ENCODE measurements at places on chromosomes 4 and X.

- no peak for DNase-seq
Measured at GRCh38 chrX:151505796-151506195, 57.7 kb upstream of the PASD1 start.

GRCh38 chrX:137574784-137575293 is 8.9 kb downstream of the ZIC3 start:
- DNase-seq: no peak

GRCh38 chr4:100391086-100391485 is 126.7 kb downstream of the EMCN start:
- DNase-seq: no peak

GRCh38 chr4:156401371-156401770 is 447.7 kb upstream of the CTSO start:
- no peak for DNase-seq

- DNase-seq: no peak
Measured at GRCh38 chrX:37330642-37331041, 18.5 kb upstream of the PRRG1 start.

DNA sequence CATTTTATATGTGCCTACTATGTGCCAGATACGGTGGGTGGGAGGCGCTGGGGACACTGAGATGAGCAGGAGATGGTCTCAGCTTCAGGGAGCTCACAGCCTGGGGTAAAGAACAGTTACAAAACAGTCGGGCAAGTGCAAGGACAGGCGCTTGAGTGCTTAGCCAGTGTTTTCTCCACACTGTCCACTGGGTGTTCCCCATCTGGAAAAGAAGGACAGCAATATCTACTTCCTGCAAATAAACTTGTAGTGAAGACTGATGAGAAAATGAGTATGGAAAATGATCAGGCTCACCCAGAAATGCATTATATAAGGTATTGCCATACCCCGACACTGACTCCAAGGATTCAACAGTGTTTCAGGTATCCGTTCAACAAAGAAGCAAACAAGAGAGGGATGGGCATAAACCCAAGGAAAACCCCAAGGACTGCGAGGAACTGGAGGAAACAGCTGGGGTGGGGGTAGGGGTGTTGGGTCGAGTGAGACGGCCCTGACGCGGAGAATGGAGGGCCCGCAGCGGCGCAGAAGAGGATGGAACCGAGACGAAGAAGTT is 835 bp downstream of the TMEM185A start:
- no peak for DNase-seq

- no peak for DNase-seq
Measured at GRCh38 chrX:133921764-133922389, 63.5 kb downstream of the GPC3 start.

DNA sequence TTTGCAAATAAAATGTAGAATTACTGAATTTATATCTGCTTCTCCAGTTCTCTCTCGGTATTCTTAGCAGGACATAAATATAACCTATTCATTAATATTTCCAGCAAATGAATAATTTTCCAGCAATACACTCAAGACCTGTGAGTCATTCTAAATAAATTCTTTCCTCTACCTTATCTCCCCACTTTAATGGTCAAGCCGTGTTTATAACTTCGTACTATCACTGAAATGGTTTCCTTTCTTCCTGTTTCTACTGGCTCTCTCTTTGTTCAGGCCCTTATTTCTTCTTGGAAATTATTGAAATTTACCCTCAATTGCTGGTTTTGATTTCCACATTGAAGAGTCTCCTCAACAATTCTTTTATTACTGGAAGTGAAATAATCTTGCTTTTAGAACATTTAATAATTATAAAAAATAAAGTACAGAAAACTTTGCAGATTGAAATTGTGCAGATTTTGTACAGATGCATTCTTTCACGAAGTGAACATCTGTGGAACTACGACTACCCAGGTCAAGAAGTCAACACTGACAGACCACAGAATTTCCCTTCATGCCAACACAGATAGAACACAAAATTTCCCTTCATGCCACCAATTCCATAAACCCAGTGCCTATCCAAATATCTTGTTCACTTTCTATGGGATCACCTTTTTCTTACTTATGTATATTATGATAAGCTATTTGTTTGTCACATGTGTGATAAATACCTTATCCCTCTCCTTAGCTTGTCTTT is 205.7 kb downstream of the FAT4 start:
- DNase-seq: no peak

DNA sequence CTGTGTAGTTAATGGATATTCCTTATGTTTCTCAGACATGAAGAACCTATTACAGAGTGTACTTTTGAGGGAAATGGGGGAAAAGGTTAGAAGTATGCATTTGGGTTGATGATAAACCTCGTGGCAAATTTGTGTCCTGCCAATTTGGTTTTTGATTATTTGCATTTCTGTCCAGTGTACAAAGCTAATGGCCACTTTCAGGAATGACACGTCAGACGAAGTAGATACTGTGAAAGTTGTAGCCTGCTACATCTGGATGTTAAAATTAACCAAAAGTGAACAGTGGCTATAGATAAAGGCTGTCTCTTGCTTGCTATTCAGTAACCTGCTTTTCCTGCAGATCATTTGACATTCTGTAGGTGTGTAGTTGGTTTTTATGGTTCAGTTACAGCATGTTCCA is 1.0 kb downstream of the PRDX4 start:
- DNase-seq: no peak

GRCh38 chr4:152696764-152697261 is 17.0 kb upstream of the TMEM154 start:
- peak; percentile 12 for DNase-seq

- DNase-seq: no peak
Measured at GRCh38 chrX:118448273-118448783, 47.3 kb upstream of the DOCK11 start.

DNA sequence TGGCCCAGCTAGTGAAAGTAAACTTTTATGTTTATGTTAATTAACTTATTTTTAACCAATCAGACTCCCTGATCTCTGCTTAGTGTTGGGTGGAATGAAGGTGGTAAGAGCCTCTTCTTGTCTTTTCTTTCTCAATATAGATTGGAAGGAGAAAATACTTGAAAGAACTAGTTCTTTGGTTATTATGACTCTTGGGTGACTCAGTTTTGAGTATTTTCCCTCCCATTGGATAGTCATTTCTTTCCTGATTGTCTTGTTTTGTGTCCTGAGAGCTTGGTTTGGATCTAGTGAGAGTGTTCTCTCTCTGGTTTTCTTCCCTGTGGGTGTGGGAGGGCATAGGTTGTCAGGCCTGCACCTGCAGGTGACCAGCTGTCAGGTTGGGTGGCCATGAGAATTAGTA is 172.0 kb upstream of the GLRA2 start:
- DNase-seq: no peak

GRCh38 chr4:20995610-20996009 is 295.4 kb downstream of the PACRGL start:
- no peak for DNase-seq

- no peak for DNase-seq
Measured at GRCh38 chr4:123421937-123422781, 25.6 kb downstream of the SPRY1 start.

- no peak for DNase-seq
Measured at GRCh38 chrX:27619459-27619858, 29.3 kb downstream of the DCAF8L2 start.

DNA sequence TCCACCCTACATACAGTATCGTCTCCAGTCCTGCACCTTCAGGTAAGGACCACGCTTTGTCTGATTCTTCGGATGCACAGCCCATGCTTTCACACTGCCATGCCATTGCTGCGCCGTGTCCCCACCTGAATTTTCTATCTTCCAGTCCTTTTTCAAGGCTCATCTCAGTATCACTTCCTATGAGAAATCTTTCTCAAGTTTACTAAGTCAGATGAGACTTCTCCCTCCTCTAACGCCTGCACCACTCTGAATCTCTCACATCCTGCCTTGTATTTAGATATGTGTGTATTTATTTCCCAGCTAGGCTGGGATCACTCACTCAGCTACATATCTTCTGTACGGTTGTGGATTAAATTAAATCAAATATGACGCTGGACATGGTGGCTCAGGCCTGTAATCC is 116.8 kb downstream of the SMIM20 start:
- no peak for DNase-seq

GRCh38 chrX:106894978-106895452 is 8.1 kb downstream of the RIPPLY1 start:
- no peak for DNase-seq

DNA sequence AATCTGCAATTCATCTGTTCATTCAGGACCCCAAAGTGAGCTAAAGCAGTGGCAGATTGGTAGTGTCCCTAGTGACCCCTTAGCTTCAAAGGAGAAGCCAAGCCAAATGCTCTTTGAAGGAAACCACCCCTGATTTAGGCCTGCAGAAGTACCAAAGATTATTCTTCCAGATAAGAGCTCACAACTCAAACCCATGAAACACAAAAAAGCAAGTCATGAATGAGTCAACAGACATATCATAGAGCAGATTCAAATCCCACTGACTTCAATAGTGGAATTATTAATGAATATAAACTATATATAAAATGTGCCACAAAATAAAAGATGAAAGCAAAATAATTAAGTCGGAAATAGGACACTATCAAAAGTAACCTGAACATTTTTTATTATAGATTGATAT is 197.6 kb downstream of the SCFD2 start:
- no peak for DNase-seq
